Neuronal stem cell (in vitro differentiated cells): ENCODE measurements at places on chromosomes 11 and 22.

- DNase-seq, result no peak
Measured at GRCh38 chr11:34978236-34979191, 62.1 kb downstream of the PDHX start.

GRCh38 chr11:94786264-94787126 is 18.3 kb downstream of the AMOTL1 start:
- no peak for DNase-seq

- DNase-seq, result no peak
Measured at GRCh38 chr11:90192869-90193582, 29.8 kb downstream of the CHORDC1 start.

GRCh38 chr22:41369424-41369745 is 12.4 kb upstream of the TEF start:
- DNase-seq, result no peak

DNA sequence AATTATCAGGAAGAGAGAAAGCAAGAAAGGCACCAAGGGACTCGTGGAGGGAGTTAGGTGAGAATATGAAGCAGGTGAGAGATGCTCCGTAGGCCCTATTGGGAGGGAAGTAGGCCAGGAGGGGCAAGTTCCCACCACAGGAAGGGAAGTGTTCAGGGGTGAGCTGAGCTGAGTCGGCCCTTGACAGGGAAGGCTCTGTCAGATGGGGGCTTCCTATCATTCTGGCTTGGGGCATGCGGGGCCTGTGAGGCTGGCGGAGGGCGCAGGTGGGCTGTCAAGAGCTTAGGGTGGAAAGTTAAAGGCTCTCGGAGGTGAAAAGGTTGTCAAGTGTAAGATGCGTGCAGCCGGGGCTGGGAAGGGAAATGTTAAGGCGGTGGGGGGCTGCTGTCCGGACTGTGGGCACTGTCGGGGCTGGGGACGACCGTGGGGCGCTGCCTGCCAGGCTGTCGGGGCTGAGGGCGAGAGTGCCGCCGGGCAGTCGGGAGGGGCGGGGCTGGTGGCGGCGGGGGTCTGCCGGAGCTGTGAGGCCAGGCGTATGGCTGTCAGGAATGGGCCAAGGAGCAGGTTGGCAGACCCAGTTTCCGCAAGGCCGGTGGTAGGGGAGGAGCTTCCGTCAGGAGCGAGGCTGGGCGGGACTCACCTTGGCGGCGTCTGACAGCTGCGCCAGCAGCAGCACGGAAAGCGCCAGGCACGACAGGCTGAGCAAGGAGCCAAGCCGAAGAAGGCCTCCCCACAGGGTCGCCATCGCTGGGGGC is 496 bp downstream of the TMEM9B start:
- DNase-seq, result no peak

DNA sequence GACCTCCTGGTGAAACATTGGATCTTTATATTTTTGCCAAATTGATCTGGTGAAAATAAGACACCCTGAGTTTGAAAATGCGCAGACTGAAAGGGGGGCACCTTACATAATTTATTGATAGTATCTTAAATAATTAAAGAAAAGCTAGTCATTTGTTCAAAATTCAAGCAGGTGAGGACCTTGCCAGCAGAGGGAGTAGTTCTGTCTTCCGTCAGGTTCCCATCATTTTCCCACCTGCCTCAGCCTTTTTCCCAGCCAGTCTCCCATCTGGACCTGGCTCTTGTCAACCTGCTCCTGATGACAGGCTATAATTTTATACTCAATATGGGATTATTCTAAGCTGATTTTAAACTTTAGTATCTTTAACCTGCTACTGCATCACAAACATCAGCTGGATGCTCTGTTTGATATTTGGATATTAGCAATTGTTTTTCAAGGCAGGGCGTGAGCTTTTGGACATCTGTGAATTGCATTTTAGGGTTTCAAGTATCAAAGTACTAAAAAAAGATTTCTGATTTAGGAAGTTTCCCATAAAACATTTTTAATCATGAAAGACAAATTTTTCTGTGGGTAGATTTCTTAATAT is 132.0 kb downstream of the ELP4 start:
- DNase-seq, result peak; percentile 38

GRCh38 chr22:46381142-46381541 is 45.6 kb downstream of the TRMU start:
- no peak for DNase-seq

DNA sequence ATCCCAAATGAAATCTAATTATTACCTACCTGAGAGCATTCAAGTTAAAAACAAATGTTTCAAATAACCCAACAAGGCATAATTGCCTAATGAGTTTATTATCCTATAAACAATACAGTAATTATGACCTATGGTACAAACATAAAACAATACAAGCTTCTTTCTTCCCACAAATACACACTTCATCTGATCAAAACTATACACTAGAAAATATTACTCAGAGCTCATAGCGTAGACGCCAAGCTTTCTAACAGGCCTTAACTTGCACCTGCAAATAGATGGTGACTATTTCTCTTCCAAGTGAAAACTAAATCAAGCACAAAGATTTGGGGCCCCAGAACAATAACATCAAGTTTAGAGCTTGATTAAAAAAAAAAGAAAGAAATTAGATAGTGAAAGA is 78.1 kb downstream of the SOX6 start:
- no peak for DNase-seq

- no peak for DNase-seq
Measured at GRCh38 chr11:36512016-36512415, 1.9 kb upstream of the TRAF6 start.

- no peak for DNase-seq
Measured at GRCh38 chr22:50315289-50316113, 8.1 kb upstream of the PLXNB2 start.

- DNase-seq, result no peak
Measured at GRCh38 chr11:12295943-12296342, 81.4 kb upstream of the PARVA start.

DNA sequence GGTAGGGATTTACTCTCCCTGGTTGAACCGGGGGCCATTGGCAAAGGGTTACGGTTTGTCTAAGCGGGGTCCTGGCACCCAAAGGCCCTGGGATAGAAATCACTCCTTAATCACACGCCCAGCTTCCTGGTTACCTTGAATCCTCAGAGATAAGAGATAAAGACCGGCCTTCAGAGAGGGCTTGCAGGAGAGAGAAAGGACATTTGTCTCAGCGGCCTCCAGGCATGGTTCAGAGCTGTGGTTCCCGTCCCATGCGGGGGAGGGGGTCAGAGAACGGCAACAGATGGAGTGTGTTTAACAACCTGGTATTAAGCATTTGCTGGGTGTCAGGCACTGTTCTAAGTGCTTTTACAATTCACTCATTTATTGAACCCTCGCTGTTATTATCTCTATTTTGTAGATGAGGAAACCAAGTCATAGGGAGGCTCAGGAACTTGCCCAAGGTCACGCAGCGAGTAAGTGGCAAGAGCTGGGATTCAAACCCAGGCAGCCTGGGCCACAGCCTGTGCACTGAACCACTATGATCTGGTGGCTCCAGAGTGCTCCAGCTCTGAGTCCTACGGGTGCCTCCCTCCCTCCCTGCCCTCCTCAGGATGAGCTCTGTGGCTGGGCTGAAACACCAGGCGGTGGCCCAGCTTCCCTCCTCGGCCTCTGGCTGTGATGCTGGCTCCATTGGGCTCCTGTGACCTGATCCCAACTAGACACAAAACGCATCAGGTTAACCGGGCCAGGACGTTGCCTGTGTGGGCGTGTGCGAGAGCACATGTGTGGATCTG is 18.6 kb downstream of the LRRC10B start:
- DNase-seq, result no peak

DNA sequence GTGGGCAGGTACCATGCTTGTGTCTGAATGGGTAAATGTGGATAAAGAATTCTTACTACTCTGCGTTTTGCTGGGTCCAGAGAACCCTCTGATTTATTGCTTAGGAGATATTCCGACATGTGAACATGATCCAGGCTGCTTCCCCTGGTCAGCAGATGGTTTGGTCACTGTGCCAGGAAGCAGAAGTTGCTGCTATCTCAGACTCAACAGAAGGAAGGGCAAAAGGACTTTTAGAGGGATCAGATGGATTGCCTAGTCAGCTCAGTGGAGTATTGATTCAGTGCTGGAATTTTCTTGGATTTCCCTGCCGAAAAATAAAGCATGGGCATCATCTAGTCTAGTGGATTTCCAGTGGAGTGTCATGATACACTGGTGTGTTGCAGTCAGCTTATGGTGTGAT is 440.1 kb downstream of the NTM start:
- no peak for DNase-seq

GRCh38 chr11:84193706-84194105 is 907.5 kb upstream of the CCDC90B start:
- DNase-seq, result no peak

DNA sequence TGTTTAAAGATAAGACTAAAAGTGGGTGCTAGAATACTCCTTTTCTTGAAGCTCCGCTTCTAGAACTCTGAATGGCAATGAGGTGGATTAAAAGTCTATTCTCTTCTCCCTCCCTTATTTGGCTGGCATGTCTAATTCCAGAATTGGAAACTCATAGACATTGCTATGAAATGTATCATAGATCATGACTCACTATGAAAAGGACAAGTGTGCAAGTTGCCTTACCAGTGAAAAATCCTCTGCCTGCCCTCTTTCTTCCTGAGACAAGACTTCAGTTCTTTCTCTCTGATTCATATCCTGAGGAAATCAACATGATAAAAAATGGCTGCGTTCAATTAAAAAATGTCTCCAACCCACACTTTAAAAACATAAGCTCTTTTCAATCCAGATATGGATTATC is 73.2 kb upstream of the BLID start:
- no peak for DNase-seq

DNA sequence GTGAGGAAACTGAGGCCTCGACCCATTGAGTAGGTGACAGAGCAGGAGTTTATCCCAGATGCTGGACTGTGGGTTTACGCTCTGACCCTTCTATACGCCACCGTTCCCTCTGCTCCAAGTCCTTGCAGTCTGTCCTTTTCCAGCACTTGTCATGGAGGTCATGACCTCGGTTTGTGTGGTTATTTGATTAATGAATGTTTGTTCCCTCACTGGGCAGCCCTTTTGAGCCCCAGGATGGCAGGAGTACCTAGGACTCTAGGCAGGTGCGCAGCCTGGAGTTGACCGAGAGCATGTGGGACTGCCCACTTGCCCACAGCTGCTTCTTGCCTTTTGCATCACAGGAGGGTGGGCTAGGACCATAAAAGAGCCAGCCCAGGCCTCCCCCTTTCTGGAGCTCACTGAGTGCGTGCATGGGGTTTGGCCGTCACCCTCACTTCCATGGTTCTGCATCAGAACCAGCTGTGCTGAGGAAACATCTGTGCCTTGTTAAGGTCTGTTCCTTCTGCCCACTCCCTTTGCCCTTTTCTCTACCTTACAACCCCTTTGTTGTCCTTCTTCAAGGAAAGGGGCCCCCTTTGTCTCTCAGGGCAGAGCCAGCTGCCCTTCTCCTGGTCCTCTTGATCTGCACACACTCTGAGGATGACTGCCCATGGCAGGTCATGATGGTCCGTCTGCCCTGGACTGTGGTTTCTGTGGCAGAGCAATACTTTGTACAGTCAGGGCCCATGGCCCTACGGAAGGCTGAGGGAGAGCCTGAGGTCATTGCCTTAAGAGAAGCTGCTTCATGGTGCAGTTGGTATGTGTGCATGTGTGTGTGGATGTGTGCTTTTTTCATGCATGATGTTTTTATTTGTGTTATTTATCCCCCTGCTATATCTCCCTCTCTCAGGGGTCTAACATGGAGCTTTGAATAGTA is 38.2 kb downstream of the BMAL1 start:
- no peak for DNase-seq

- DNase-seq, result no peak
Measured at GRCh38 chr11:115439385-115439784, 64.8 kb downstream of the CADM1 start.

DNA sequence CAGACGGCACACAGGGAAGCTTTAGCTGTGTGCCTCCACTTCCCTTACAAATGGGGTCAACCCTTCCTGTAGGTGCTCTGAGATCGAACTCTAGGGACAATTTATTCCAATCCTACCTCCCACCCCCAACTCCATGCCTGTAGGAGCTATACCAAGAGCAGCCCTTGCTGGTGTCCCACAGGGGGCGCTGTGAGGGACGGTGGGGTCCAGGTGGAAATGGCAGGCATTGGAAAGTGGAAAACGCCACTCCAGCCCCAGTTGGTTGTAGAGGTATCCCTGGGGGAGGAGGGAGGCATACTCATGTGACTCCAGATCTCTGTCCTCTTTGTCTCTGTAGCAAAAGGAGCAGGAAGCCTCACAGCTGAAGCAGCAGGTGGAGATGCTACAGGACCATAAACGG is 161.3 kb downstream of the MYO18B start:
- DNase-seq, result peak; percentile 15

DNA sequence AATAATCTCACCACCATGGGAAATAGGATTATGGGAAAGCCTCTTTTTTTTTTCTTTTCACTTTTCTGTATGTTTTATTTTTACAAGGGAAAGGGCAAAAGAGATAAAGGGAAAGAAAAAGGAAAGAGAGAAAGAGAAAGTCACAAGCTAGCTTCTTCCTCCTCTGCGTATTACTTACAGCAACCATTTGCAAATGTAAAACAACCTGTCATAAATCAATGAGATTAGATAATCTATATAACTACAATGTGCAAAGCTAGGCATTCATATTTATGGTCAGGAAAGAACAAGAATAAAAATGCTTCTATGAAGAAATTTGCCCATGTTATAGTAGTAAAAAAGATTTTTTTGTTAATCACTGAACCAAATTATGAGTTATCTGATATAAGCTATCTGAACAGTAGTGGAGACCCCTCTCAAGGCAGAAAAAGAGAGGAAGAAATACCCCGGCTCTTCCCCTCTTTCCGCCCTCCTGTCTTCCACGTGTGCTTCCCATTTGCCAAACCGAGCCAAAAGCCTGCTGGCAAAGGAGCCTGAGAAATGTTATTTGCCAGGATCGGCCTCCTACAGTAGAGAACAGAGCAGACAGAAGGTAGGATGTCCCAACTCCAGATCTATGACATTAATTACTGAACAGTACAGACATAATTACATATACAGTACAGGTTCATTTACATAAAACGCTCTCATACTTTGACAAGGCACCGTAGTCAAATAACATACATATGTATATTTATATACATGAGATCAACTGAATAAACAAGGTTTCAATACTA is 50.2 kb downstream of the ARHGAP32 start:
- DNase-seq, result no peak

GRCh38 chr11:15836795-15837194 is 519.6 kb downstream of the SOX6 start:
- no peak for DNase-seq

DNA sequence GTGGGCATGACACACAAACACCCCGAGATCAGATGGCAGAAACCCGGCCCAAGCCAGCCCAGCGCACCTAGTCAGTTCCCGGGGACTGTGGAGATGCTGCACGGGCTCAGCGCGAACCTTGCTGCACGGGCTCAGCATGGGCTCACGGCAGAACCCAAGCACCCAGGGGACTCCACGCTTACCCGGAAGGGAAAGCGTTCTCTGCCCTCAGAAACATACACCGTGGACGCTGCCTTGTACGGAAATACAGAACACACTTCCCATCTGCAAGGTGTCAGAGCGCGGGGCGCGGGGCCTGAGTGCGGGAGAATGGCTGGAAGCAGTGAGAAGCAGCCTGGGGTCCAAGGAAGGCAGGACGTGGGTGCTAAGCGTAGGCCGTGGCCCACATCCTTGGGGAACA is 319.9 kb downstream of the NTM start:
- DNase-seq, result no peak
